ENCODE measurements at places on chromosomes 16 and 17. TPM values are rescaled to one million over a fixed set of nuclear protein-coding genes. Genes with fewer than 3 reads are reported as not detected.
A peak's percentile ranks its signal among the peaks of the same experiment; 100 is the strongest.

GRCh38 chr17:43834106-43834505 is 1.2 kb upstream of the MPP3 start:
- DNase-seq: no peak
- H3K4me1 ChIP-seq: peaks cover 21% of the 10 kb centered on the region
- no peak overlapping the region for H3K4me3 ChIP-seq
- H3K36me3 ChIP-seq: no peaks in the 10 kb centered on the region
- no peaks in the 10 kb centered on the region for H3K27me3 ChIP-seq
- H3K27ac ChIP-seq: no peak overlapping the region

DNA sequence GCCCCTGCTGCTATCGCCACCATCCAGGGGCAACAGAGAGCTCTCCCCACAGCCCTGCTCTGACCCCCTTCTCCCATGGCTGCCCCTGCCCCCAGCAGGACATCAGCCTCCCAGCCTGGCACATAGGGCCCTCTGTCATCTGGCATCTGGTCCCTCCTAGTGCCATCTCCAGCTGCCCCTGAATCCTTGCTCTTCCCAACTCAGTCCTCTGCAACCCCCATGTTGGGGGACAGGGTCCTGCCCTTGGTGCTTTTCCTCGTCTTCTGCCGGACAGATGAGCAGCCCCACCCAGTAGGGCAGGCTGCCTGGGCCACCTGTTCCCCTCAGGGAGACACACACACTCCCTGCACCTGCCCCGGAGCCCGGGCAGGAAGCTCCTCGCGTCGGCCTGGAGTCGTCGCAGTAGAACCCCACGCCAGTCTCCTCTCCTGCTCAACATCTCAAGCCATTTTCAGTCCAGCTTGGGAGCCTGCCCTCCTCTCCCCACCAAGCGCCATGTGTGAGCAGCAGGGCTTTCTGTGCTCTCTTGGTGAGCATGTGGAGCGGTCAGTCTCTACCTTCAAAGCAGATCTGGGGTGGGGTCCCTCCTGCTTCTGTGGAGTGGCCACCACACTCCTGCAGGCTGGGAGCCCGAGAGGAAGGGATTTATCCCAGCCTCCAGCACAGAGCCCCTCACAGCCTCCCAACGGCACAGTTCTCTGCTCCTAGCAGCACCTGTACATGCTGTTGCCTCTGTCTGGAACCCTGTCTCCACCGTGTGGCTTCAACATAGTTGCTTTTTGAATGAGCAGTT is 28.2 kb downstream of the TNFRSF13B start:
- no peaks in the 10 kb centered on the region for H3K36me3 ChIP-seq
- no peak for DNase-seq
- H3K4me3 ChIP-seq: no peak overlapping the region
- H3K27me3 ChIP-seq: no peaks in the 10 kb centered on the region
- H3K4me1 ChIP-seq: no peaks in the 10 kb centered on the region

- no peak overlapping the region for H3K4me3 ChIP-seq
- H3K27ac ChIP-seq: no peak overlapping the region
- no peaks in the 10 kb centered on the region for H3K4me1 ChIP-seq
- no peaks in the 10 kb centered on the region for H3K36me3 ChIP-seq
- peaks cover 3% of the 10 kb centered on the region for H3K27me3 ChIP-seq
- DNase-seq: no peak
Measured at GRCh38 chr16:12927591-12927990, 26.2 kb downstream of the SHISA9 start.

- peaks cover 46% of the 10 kb centered on the region for H3K4me1 ChIP-seq
- no peak overlapping the region for H3K4me3 ChIP-seq
- DNase-seq: no peak
- peaks cover 34% of the 10 kb centered on the region for H3K36me3 ChIP-seq
- no peaks in the 10 kb centered on the region for H3K27me3 ChIP-seq
Measured at GRCh38 chr17:50133028-50133768, 3.2 kb upstream of the SAMD14 start.

- H3K27ac ChIP-seq: no peak overlapping the region
- no peaks in the 10 kb centered on the region for H3K4me1 ChIP-seq
- H3K4me3 ChIP-seq: no peak overlapping the region
- H3K36me3 ChIP-seq: no peaks in the 10 kb centered on the region
Measured at GRCh38 chr16:59605706-59606105, 871.6 kb upstream of the GOT2 start.

DNA sequence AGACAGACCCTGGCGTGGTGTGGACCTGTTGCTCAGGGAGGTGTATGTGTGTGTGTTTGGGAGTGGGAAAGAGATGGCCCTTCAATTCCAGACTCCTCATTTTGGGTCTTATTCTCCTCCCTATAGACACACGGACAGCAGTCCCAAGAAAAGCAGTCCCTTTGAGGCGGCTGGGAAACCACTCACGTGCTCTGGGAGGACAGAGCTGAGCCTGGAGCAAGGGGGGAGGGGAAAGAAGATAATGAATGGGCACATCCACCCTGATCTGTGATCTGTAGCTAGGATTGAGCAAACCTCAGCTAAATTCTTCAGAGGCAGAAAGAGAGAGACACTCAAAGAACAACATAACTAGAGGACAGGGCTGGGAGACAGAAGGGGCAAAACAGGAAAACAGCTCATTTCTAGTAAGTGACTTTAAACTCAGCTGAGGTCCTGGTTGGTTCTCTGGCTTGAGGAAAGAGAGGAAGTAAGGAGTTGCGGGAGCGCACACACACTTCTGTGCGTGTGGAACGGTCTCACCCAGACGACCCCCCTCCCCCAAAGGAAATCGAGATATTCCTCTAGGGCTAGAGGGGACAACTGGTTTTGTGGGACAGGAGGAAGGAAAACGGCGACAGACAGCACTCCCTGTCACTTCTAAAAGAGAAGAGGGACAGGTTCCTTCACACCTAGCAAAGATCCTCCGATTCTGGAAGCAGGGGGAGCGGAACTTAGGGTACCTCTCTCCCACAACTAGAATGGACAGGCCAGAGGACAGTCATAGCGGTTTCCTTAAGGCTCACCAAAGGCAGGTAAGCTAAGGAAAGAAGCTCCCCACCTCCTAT is 658 bp downstream of the RAB5C start:
- no peaks in the 10 kb centered on the region for H3K27me3 ChIP-seq
- H3K4me3 ChIP-seq: peak overlapping the region; percentile 78
- no peak for DNase-seq
- H3K27ac ChIP-seq: peak overlapping the region; percentile 91

DNA sequence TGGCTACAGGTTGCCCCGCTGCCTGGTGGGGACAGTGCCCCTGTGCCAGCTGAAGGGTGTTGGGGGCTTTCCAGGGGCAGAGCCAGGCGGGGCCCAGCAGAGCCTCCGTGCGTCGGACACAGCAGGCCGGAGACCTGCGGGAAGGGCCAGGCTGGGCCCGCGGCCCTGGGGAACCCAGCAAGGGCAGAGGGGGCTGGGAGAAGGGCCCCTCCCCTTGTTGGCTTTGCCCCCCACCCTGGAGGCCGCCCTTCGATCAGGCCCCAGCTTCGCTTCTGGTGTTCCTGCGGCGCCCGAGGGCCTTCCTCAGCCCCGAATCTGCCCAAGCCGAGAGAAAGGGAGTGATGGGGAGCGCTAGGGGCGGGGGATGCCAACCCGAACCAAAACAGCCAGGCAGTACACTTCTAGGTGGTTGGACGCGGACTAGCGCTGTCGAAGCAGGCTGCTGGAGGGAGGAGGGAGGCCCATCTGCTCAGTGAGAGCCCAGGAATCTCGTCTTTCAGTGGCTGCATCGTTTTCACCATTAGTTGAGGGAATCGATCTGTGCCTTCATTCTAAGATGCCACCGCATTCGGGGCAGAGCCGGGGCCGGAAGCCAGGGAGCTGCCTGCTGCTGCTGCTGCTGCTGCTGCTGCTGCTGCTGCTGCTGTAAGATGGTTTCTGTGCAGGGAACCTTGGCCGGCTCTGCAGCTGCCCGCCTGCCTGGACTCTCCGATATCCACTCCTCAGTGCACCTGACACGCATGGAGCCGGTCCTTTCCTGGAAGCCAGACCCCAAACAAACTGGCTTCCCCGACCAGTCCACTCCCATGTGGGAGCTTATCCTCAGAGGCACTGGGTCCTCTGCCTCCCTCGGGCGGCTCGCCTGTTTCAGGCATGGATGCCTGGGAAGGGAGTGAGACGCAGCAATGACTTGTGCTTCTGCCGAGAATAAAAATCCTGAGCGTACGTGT is 1.7 kb downstream of the JPH3 start:
- no peak for DNase-seq
- H3K4me3 ChIP-seq: no peak overlapping the region
- peaks cover 25% of the 10 kb centered on the region for H3K27me3 ChIP-seq
- H3K4me1 ChIP-seq: peaks cover 12% of the 10 kb centered on the region

- no peaks in the 10 kb centered on the region for H3K27me3 ChIP-seq
- H3K36me3 ChIP-seq: no peaks in the 10 kb centered on the region
Measured at GRCh38 chr16:58859958-58860669, 126.0 kb upstream of the GOT2 start.

DNA sequence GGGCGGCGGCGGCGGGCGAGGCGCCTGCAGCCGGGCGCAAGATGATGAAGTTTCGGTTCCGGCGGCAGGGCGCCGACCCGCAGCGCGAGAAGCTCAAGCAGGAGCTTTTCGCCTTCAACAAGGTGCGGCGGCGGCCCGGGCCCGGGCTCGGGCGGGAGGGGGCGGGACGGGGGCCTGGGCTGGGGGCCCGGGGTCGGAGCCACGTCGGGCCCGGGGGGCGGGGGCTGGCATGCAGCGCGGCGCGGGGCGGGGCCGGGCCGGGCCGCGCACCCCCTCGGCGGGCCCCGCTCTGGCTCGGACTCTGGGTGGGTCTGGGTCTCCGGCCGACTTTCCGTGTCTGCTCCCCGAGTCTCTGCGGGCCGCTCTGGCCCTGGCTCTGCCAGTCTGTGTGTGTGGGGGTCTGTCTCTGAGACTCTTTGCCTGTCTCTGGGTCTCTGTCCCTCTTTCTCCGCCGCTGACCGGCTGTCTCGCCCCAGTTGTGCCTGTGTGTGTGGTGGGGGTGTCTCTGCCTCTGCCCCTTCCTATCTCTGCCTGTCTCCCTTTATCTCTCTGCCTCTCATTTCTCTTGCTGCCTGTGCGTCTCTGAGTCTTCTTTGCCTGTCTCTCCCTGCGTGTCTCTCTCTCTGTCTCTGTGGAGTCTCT is 328 bp downstream of the LLGL1 start:
- peaks cover 11% of the 10 kb centered on the region for H3K4me1 ChIP-seq
- no peaks in the 10 kb centered on the region for H3K36me3 ChIP-seq
- no peaks in the 10 kb centered on the region for H3K27me3 ChIP-seq
- H3K27ac ChIP-seq: no peak overlapping the region
- H3K4me3 ChIP-seq: peak overlapping the region; percentile 78

- H3K27ac ChIP-seq: no peak overlapping the region
- H3K4me3 ChIP-seq: no peak overlapping the region
- H3K4me1 ChIP-seq: peaks cover 8% of the 10 kb centered on the region
- H3K36me3 ChIP-seq: no peaks in the 10 kb centered on the region
- peaks cover 25% of the 10 kb centered on the region for H3K27me3 ChIP-seq
Measured at GRCh38 chr16:66273053-66273452, 93.4 kb upstream of the CDH5 start.

DNA sequence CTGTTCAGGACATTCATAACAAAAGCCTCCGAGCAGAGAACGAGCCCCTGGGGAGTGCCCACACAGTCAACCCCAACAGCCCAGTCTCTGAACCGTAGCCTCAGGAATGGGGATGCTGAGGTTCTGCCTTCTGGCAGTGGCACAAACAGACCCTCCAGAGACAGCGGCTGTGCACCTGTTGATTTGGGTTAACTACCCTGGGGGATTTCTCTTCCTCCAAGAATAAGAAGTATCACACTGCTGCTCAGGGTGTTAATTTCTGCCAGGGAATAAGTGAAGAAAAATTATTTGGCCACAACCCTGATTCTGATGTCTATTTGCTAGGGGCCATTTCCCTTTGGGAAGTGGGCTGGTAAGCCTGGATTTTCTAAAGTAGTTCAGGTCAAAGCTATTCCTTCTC is 51.0 kb upstream of the PIRT start:
- H3K4me3 ChIP-seq: no peak overlapping the region
- DNase-seq: no peak
- H3K27ac ChIP-seq: no peak overlapping the region
- H3K36me3 ChIP-seq: no peaks in the 10 kb centered on the region
- H3K27me3 ChIP-seq: no peaks in the 10 kb centered on the region
- no peaks in the 10 kb centered on the region for H3K4me1 ChIP-seq

DNA sequence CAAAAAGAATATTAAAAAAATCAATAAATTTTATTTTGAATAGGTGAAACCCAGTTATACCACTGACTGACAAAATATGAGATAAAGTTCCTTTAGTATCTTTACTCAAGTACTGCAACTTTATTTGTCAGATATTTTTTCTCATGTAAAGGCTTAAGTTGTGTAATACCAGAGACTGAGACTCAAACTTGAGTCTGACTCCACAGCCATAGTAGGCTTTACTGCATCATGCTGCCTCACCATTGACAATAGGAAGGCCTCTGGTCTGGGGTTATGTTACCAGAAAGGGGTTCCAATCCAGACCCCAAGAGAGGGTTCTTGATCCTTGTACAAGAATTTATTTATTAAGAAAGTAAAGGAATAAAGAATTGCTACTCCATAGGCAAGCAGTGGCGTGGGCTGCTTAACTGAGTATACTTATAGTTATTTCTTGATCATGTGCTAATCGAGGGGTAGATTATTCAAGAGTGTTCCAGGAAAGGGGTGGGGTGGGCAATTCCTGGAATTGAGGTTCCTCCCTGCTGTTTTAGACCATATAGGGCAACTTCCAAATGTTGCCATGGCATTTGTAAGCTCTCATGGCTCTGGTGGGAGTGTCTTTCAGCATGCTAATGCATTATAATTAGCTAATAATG is 187.4 kb upstream of the WSB1 start:
- no peak overlapping the region for H3K27ac ChIP-seq
- H3K4me3 ChIP-seq: no peak overlapping the region
- DNase-seq: no peak
- H3K27me3 ChIP-seq: no peaks in the 10 kb centered on the region
- H3K4me1 ChIP-seq: no peaks in the 10 kb centered on the region

GRCh38 chr17:50297407-50297865 is 23.2 kb downstream of the TMEM92 start:
- DNase-seq: peak; percentile 77
- no peaks in the 10 kb centered on the region for H3K27me3 ChIP-seq
- H3K4me1 ChIP-seq: no peaks in the 10 kb centered on the region
- no peaks in the 10 kb centered on the region for H3K36me3 ChIP-seq
- H3K4me3 ChIP-seq: no peak overlapping the region
- no peak overlapping the region for H3K27ac ChIP-seq

GRCh38 chr16:3256866-3257465 is 533 bp upstream of the MEFV start:
- no peak for DNase-seq
- H3K27ac ChIP-seq: no peak overlapping the region
- no peak overlapping the region for H3K4me3 ChIP-seq
- H3K36me3 ChIP-seq: no peaks in the 10 kb centered on the region

The PABPN1L gene
- not detected for total RNA-seq

The PIRT gene
- not detected for total RNA-seq

The CES3 gene
- total RNA-seq: 1.1 TPM

The CNTNAP4 gene
- not detected for total RNA-seq

The SBK1 gene
- total RNA-seq: 2.8 TPM

The SDK2 gene
- total RNA-seq: 2.6 TPM

The TMIGD1 gene
- not detected for total RNA-seq

The KIAA0753 gene
- total RNA-seq: 3.6 TPM

The TMC5 gene
- not detected for total RNA-seq

Data from heart right ventricle (tissue), 16 donors.